ENCODE measurements at places on chromosomes 5 and 9. TPM values are rescaled to one million over a fixed set of nuclear protein-coding genes. Genes with fewer than 3 reads are reported as not detected.

GRCh38 chr9:137326445-137327065 is 24.5 kb upstream of the NRARP start:
- DNase-seq: no peak

Gene BNC2
- under 0.01 TPM for total RNA-seq

Gene PLAC8L1
- total RNA-seq: 0.53 TPM

DNA sequence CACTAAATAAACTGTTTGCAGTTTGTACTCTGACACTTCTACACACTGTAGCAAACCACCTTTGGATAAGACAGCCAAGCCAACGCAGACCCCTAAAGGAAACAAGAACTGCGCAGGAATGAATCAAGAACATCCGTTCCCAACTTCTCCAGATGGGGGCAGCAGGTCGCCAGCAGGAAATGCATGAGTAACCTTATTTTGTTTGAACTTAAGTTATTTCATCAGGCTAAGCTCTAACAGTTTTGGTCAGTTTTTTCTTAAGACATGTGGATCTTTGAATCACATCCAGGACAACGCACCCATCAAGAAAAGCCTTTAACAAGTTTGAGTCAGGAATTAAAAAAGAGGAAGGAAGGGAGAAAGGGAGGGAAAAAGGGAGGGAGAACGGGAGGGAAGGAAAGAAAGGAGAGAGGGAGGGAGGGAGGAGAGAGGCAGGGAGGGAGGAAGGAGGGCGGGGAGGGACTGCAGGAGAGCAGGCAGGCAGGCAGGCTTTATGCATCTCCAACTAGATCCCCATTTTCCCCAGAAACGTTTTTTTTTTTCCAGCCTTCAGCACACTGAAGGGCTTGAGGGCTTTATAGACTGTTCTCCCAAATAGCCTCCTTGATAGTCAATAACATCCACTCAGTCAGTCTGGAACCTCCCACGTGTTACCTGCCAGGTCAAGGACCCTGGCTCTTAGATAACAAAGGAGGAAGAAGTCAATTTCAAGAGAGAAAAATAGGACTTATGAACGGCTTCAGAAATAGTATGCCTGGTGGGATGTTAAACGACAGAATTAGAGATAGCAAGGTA is 22.2 kb downstream of the BHMT start:
- peak; percentile 74 for DNase-seq

Gene SERF1A
- 0.53 TPM for total RNA-seq

GRCh38 chr5:95520206-95520605 is 34.6 kb downstream of the SKIC3 start:
- no peak for DNase-seq

DNA sequence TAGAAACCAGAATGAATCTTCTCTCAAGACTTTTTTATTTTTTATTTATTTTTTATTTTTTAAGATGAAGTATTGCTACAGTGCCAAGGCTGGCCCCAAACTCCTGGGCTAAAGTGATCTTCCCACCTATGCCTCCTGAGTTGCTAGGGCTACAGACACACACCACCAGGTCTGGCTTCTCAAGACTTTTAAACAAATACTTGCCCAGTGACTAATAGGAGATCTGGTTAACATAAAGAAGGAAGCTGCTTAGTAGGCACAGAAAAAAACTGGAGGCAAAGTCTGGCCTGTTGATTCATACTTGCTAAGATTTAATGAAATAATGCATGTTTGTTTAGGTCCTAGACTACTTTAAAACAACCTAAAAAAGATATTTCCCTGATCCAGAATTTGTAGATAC is 43.8 kb downstream of the SLC38A9 start:
- peak; percentile 96 for DNase-seq

GRCh38 chr5:36177154-36177553 is 25.2 kb downstream of the SKP2 start:
- DNase-seq: no peak

GRCh38 chr5:40932766-40933165 is 23.5 kb downstream of the C7 start:
- DNase-seq: no peak

GRCh38 chr9:134522502-134522848 is 119.1 kb upstream of the COL5A1 start:
- no peak for DNase-seq

Gene TLR4
- total RNA-seq: 0.26 TPM

Gene FBN2
- total RNA-seq: 49.0 TPM

- no peak for DNase-seq
Observed at GRCh38 chr5:72507231-72507906, at the start of gene ZNF366. TSS of gene ZNF366 (minus strand) at chr5:72507410. CDS start at chr5:72461496, 45,914 bp downstream.

GRCh38 chr9:114060711-114061110 is 17.4 kb downstream of the AMBP start:
- no peak for DNase-seq

Gene MAP1B
- 5.8 TPM for total RNA-seq

DNA sequence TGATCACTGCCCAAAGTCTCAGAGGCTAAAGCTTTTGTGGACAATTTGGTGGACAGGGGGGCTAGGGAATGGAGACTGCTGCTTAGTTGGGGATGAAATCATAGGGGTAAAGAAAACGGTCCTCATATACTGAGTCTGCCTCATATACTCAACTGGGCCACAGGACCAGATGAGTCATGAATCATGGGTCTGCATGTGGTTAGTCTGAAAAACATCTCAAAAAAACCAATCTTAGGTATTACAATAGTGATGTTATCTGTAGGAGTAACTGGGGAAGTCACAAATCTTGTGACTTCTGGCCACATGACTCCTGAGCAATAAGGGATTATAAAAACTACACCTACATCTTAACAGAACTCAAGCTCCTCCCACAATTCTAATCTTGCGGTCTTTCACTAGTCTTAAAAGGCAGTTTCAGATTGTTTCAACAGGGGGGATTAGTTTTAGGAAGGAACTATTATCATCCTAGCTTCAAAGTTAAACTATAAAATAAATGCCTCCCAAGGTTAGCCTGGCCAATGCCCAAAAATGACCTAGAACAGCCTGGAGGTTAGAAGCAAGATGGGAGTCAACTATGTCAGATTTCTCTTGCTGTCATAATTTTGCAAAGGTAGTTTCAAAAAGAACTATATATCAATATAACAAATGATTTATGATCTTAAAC is 17.5 kb downstream of the TMEM161B start:
- no peak for DNase-seq

DNA sequence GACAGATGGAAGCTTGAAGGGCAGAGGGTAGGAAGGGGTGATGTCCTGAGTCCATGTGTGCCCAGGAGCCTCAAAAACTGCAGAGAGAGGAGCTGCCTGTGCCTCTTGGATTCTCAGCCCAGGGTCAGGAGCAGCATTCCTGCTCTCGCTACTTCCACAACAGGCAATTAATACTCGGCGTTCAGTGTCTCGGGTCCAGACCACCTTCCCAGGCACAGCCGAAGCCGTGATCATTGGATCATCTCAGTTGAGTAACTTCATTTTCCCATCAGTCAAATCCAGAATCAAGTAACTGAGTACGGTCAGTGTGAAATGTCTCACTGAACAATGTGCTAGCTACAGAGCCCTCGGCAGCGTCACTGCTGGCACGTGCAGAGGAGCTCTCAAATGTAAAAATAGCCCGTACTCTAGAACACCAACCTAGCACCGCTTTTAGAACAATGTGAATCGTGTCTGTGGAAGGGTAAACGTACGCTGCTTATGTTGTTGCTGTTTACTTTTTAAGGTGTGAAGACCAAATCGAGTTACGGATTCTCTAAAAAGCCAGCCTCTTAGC is 63.5 kb upstream of the IRX4 start:
- DNase-seq: no peak

DNA sequence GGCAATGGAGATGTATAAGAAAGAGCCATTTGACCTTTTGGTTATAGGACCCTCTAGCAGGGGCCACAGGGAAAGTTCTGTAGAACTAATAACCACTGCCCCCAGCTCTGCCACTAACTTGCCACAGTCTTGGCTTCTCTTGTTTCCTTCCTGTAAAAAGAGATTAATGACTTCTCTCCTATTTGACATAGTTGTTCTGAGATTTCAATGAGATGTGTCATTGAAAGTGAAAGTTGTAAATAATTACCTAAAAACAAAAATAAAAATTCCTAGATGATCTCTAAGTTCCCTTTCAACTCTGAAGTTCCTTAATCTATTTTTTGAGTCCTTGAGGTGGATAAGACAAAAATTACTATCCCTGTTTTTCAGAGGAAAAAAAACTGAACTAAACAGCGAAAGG is 1.4 kb upstream of the KIF12 start:
- DNase-seq: no peak

DNA sequence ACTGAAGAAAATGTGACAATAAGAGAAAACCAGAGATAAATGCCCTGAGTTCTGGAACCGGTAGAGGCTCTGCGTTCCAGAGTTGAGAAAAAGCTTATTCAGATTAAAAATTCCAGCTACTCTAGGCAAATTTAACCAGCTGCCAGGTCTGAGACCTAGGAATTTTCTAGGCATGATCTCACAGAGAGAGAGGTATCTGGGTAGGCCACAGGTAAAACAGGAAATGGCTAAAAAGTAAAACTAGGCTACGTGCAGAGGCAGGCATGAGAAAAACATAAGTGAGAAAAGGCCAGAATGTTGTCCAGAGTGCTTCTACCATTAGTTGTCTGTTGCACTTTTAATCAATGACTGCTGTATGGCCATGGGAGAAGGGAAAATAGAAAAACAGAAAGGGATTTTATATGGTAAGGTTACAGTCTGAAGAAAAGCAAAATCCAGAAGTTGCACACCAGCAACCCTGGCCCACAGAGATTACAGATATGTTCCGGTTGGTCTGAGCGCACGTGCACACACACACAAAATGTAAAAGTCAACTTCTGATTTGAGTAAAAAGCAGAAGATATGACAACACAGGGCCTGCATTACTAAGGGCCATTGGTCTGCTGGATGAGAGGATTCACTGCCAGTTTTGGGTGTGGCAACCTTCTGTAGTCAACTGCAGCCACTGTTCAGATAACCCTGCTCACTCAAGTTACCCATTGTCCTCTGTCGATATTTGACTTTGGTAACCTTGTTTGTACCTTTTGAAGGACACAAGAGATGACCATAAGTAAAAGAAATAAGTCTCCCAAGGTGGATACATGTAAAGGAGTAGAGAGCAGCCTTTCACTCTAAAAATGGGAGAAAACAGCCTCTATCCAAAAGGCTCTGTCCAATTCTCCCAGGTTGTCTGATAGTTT is 266.0 kb downstream of the DTWD2 start:
- DNase-seq: no peak

- no peak for DNase-seq
Observed at GRCh38 chr5:35274839-35275509, 44.7 kb upstream of the PRLR start.

Gene PCDHA12
- total RNA-seq: under 0.01 TPM

Gene MARCHF11
- total RNA-seq: not detected

Gene ZCCHC10
- 17.2 TPM for total RNA-seq

- no peak for DNase-seq
Observed at GRCh38 chr5:32499261-32499660, 54.7 kb upstream of the ZFR start.
